Hematopoietic multipotent progenitor cell treated with erythropoietin and hydrocortisone succinate and interleukin-3 and kit ligand, for 17 days (in vitro differentiated cells): ENCODE measurements at places on chromosomes 2 and 18.
A peak's percentile ranks its signal among the peaks of the same experiment; 100 is the strongest.

DNA sequence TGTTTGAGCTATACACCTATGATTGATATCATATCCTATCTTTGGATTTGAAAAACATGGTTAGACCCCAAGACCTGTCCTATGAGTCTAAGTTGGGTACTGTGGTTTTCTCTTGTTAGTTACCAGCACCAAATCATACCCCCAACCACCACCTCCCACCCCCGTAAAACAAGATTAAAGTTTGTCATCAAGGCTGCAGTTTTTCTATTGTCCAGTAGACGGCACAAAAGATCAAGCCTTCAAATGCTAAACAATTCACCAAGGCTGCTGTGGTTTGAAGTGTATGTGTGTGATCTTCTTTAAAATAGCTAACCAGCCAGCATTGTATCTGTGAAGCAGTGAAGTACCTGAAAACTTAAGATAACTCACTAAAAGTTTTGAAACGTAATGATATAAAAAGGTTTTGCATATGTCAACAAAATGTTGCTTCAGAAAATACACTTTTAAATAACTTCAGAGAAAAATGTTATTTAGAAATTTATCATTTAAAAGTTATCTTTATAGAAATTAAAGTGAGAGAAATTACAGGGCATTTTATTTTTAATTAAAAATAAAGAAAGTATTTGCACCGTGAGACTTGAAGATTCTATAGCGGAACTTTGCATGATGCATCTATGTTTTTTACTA is 5.8 kb upstream of the MEIS1 start:
- no peak for DNase-seq

- DNase-seq = no peak
These were observed 38.6 kb downstream of the CYP1B1 start for GRCh38 chr2:38037325-38037724.

DNA sequence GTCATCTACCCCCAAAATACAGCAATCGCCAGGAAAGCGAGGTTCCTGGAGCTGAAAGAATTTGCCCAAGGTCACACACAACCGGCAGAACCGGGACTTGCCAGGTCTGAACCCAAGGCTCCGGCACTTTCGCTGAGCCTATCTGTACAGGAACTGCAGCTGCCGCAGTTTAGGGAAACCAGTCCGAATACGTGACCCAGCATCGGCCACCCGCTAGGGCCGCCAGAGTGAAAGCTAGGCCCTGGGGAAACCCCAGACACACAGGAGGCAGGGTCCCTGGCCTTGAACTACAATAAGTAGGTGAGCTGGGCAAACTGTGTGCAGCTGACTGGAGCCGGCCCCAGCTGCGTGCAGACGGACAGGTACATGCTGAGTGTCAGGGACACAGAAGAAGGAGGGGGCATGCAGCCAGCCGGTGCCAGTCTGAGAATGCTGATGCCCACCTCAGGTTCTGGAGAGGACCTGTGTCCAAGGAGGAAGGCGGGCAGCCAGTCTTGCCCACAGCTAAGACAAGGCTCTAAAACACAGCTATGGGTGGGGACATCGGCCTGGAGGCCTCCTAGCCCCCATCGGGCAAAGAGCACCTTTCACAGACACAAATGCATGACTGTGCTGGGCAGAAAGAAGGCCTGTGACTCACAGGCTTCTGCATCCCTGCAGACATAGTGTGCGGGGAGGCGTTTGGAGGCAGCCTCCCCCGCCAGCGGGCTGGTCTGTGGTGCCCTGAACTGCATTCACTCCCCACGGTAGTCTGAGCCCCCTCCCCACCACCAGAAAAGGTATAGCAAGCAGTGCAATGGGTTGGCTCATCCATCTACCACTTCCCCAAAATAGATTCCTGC is 107.4 kb upstream of the ID2 start:
- no peak for DNase-seq

GRCh38 chr2:19786408-19787058 is 115.2 kb downstream of the TTC32 start:
- peak; percentile 11 for DNase-seq

GRCh38 chr2:28649481-28650265 is 102.0 kb upstream of the PPP1CB start:
- DNase-seq = no peak

- no peak for DNase-seq
These were observed 276.0 kb downstream of the MTX2 start for GRCh38 chr2:176544991-176545956.

- no peak for DNase-seq
These were observed 8.8 kb downstream of the TRIB2 start for GRCh38 chr2:12725233-12726187.

- DNase-seq = no peak
These were observed 123.1 kb downstream of the OSR1 start for GRCh38 chr2:19235308-19235707.

GRCh38 chr18:74435740-74436139 is 21.4 kb downstream of the DIPK1C start:
- no peak for DNase-seq

- no peak for DNase-seq
These were observed 1250.1 kb upstream of the GYPC start for GRCh38 chr2:125405816-125406215.

DNA sequence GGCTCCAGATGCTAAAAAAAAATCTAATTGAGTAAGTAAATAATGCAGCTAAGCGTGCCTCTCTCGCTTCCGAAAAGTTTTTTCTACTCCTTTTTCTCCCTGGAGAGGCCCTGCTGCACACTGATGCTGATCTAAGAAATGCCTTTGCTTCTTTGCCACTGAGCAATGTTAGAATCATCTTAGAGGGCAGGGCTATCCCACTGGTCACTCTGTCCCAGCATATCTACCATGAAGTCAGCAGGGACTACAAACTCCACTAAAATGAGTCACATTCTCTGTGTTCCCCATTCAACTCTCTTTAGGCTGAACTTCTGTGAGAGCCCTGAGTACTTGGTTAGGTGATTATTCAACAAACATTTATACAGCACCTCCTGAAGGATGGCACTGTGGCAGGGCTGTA is 127.6 kb upstream of the LYPD1 start:
- DNase-seq = no peak

GRCh38 chr2:121044412-121044811 is 240.6 kb downstream of the TFCP2L1 start:
- no peak for DNase-seq

- DNase-seq = no peak
These were observed 1.4 kb downstream of the LAMA1 start for GRCh38 chr18:7116001-7116730.

DNA sequence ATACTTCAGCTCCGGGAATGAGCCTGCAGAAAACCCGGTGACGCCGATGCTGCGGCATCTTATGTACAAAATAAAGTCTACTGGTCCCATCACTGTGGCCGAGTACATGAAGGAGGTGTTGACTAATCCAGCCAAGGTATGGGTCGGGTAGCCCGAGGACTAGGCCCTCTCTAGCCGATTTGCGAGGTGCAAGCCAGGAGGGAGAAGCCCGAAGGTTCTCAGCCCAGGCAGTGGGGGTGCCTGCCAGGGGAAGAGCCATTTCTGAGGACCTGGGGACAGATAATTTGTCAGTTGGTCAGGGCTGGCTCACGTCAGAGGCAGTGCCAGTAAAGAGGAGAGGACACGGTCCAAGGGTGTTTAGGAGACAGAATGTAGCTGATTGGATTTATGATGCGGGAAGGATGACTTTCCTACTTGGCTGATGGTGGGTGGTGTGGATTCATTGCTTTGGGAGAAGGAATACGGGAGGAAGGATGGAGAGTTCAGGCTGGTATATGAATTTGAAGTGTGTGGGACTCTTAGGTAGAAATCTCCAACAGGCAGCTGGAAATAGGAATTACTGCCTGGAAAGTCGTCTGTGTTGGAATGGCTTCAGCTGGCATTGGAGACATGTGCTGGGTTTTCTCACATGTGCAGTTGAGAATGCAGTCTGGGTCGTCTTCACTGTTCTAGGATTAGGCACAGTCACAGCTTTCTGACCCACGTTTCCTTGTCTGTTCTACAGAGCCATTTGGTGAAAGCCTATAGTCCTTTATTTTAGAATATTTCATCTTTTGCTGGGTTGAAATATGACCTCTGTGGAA is 874 bp downstream of the NDUFAF7 start:
- DNase-seq = peak; percentile 25

DNA sequence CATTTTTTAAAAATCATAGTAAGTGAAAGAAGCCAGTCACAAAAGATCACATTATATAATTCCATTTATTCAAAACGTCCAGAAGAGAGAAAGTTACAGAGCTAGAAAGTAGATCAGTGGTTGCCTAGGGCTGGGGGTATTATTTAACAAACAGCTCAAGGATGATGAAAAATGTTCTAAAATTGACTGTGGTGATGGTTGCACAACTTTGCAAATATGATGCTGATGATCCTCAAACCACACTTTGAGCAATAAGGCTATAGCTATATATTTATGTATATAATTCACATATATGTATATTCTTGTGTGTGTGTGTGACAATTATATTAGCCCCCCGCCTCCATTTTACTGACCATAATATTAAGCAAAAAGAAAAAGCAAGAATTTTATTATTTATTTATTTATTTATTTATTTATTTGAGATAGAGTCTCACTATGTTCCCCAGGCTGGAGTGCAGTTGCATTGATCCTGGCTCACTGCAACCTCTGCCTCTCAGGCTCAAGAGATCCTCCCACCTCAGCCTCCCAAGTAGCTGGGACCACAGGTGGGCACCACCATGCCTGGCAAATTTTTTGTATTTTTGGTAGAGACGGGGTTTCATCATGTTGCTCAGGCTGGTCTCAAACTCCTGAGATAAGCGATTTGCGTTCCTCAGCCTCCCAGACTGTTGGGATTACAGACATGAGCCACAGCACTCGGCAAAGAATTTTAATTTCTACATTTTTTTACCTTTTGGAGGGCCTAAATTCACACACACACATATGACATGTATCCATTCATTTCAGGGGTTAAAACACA is 1.9 kb downstream of the WDR12 start:
- no peak for DNase-seq

- no peak for DNase-seq
These were observed 72.1 kb upstream of the MAP4K4 start for GRCh38 chr2:101625387-101625786.

DNA sequence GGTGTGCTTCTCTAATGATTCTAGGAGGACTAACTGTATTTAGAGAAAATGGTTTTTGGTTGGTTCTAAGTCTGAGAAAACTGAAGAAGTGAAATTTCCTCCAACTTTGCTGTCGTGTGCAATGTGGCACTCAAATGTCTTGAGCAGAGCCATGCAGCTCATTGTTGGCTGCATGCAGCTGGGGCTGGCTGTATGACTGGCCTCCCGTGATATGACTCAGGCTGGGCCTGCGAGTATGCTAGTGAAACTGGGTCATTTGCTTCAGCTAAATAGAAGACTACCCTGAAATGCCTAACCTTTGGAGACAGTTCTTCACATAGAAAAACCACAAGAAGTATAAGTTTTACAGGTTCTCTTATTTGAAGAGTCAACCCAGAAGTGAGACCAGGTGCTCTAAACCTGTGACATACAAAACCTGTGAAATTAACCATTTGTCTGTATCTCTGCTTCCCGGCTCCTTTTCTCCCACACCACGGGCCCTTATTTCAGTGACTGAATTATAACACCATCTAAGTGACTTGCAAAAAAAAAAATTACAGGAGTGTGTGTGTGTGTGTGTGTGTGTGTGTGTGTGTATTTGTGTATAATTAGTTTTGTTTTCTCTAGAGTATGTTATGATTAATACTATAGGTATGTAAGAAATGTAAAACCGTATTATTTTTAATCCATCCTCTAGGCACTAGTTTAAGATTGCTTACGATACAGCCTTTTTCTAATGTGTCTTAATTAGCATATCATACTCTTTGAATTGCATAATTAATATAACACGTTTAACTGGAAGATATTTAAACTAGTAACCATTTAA is 15.9 kb downstream of the POLI start:
- no peak for DNase-seq

GRCh38 chr2:46493241-46493970 is 14.0 kb downstream of the TMEM247 start:
- DNase-seq = no peak

GRCh38 chr2:20365249-20365817 is 14.7 kb upstream of the PUM2 start:
- no peak for DNase-seq

- DNase-seq = no peak
These were observed 88.1 kb downstream of the MCFD2 start for GRCh38 chr2:46827274-46828134.

DNA sequence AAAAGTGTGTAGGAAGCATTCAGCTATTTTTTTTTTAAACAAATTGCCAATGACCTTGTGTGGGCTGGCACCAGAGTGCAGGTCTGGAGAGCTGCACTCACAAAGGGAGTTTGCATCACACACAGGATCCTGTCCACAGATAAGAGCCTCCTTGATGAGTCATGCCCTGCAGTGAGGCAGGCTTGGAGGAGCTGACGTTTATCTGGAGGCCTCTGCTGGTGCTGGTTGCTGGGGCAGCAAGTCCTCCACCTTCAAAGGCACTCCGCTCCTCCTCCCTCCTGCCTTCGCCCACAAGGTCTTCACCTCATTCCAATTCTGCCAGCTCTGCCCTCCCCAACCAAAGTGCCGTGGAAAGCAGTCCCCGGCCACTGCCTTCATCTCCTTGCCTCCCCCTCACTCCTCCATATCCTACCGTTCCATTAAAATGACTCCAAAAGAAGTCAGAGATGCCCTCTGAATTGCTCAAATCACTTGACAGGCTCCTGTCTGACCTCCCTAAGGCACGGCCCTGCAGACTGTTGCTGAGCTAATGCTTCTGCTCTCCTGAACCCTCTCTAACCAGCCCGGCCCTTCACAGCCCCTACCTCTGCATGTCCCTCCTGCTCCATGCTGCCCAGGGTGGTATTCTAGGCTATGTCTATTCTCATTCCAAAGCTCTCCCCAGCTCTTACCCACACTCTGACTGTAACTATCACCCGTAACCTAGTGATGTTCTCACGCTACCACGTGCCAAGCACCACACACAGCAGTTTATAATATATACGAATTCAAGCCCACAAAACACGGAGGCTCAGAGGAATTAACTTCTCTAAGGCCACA is 30.9 kb downstream of the LONRF2 start:
- peak; percentile 93 for DNase-seq
